Kidney (tissue), 22 donors: ENCODE measurements at places on chromosomes 12 and 14. TPM values are rescaled to one million over a fixed set of nuclear protein-coding genes. Genes with fewer than 3 reads are reported as not detected.

The BCAT1 gene
- polyA plus RNA-seq: 1.3 TPM

The CD69 gene
- polyA plus RNA-seq: 2.2 TPM

The DAO gene
- 50.4 TPM for polyA plus RNA-seq

The TMPRSS12 gene
- not detected for polyA plus RNA-seq

The LRFN5 gene
- polyA plus RNA-seq: 2.4 TPM

The NXPH4 gene
- polyA plus RNA-seq: 0.71 TPM

The ZFP36L1 gene
- polyA plus RNA-seq: 73.3 TPM

The CDKN3 gene
- polyA plus RNA-seq: 2.1 TPM

The PRKD1 gene
- polyA plus RNA-seq: 14.0 TPM

The ACSS3 gene
- 18.9 TPM for polyA plus RNA-seq

The CCDC197 gene
- not detected for polyA plus RNA-seq

DNA sequence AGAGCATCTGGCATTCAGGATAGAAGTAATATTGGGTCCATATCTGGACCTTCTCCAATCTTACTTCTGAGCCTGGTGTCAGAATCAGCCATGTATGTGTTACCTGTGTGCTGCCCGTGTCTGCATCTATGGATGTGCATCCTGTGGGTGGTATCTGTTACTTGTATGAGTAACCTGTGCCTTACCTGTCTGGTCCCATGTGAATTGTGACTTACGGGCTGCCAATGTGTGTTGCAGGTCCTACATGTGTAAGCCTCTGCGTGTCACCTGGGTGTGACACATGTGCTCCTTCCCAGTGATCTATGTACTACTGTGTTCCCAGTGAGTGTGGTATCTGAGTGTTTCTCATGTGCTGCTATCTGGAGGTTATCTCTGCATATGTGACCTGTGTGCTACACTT is 208.4 kb downstream of the ADGRD1 start:
- no peak overlapping the region for H3K4me3 ChIP-seq
- H3K36me3 ChIP-seq: no peaks in the 10 kb centered on the region
- DNase-seq: no peak
- no peaks in the 10 kb centered on the region for H3K4me1 ChIP-seq

GRCh38 chr14:104157016-104157928 is 18.9 kb downstream of the KIF26A start:
- H3K27me3 ChIP-seq: no peaks in the 10 kb centered on the region
- no peak for DNase-seq
- no peaks in the 10 kb centered on the region for H3K36me3 ChIP-seq
- no peaks in the 10 kb centered on the region for H3K4me1 ChIP-seq
- H3K4me3 ChIP-seq: no peak overlapping the region

DNA sequence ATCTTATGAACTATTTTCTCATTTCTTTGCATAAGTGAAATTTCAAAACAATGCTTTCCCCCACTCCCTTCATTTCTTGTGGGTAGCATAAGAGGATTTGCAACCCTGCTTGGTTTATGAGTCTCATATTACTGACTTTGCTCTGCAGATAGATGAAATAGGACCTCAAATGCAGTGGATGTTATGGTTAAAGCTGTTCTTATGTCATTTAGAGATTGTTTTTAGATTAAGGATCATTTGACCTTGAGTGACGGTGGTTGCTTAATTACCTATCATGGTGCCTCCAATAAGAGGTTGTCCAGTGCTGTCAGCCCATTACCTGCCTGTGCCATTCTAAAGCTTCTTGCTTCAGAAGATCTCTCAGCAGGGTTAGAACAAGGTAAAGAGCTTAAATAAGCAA is 351.4 kb upstream of the ATP2B1 start:
- H3K27ac ChIP-seq: no peak overlapping the region
- DNase-seq: no peak
- H3K27me3 ChIP-seq: no peaks in the 10 kb centered on the region
- H3K36me3 ChIP-seq: no peaks in the 10 kb centered on the region

DNA sequence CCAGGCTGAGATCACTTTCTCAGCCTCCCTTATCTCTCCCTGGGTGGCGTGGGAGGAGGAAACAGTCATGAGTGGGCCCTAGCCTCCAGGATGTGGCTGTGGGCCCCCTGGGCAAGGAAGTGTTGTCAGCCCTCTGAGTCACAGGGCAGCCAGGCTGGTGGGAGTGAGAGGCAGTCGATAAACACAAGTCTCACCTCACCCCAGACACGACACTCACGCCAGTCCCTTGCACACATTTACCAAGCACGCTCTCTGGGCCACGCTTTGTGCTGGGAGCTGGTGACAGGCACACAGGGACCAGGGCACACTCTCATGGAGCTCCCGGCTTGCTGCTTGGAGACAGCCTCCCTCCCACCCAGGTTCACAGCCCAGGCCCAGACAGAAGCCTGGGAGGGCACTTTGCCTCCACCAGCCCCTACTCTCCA is 1.9 kb upstream of the KRT79 start:
- no peak overlapping the region for H3K4me3 ChIP-seq
- H3K4me1 ChIP-seq: no peaks in the 10 kb centered on the region
- DNase-seq: no peak
- H3K27me3 ChIP-seq: no peaks in the 10 kb centered on the region
- no peaks in the 10 kb centered on the region for H3K36me3 ChIP-seq
- no peak overlapping the region for H3K27ac ChIP-seq

- no peaks in the 10 kb centered on the region for H3K27me3 ChIP-seq
- H3K4me3 ChIP-seq: no peak overlapping the region
- no peak for DNase-seq
- H3K27ac ChIP-seq: no peak overlapping the region
Measured at GRCh38 chr12:113949321-113950305, 16.5 kb downstream of the RBM19 start.

GRCh38 chr12:108299516-108299915 is 39.6 kb downstream of the CMKLR1 start:
- no peak overlapping the region for H3K27ac ChIP-seq
- no peak overlapping the region for H3K4me3 ChIP-seq
- H3K4me1 ChIP-seq: peaks cover 27% of the 10 kb centered on the region
- no peaks in the 10 kb centered on the region for H3K36me3 ChIP-seq

GRCh38 chr12:91811481-91812287 is 334.0 kb downstream of the BTG1 start:
- no peak overlapping the region for H3K27ac ChIP-seq
- H3K27me3 ChIP-seq: no peaks in the 10 kb centered on the region
- peak; percentile 65 for DNase-seq

- no peak overlapping the region for H3K27ac ChIP-seq
- H3K36me3 ChIP-seq: no peaks in the 10 kb centered on the region
- DNase-seq: no peak
Measured at GRCh38 chr14:92407410-92407809, 84.4 kb downstream of the SLC24A4 start.

GRCh38 chr12:70449074-70449752 is 83.1 kb downstream of the KCNMB4 start:
- H3K4me1 ChIP-seq: no peaks in the 10 kb centered on the region
- H3K27me3 ChIP-seq: no peaks in the 10 kb centered on the region
- H3K4me3 ChIP-seq: no peak overlapping the region
- no peak for DNase-seq

DNA sequence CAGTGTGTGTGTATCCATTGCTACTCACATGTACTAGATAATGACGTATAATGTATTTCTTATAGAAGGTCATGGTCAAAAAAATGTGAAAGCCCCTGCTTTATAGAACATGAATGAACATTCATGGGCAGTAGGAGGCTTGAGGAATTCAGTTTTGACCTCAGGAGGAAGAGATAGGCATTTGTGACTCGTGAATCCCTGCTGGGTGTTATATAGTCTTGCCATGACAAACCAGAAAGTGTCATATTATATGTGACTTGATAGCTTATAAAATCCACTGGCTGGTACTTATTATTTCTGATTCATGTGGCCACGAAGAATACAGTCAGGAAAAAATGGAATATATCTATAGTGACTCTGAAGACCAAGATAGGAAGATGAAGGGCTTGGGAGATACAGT is 287.6 kb downstream of the CEP128 start:
- no peak overlapping the region for H3K27ac ChIP-seq
- no peaks in the 10 kb centered on the region for H3K27me3 ChIP-seq
- no peak overlapping the region for H3K4me3 ChIP-seq
- H3K4me1 ChIP-seq: no peaks in the 10 kb centered on the region
- no peak for DNase-seq
- H3K36me3 ChIP-seq: no peaks in the 10 kb centered on the region

- no peak overlapping the region for H3K4me3 ChIP-seq
- no peak overlapping the region for H3K27ac ChIP-seq
- no peaks in the 10 kb centered on the region for H3K36me3 ChIP-seq
- no peaks in the 10 kb centered on the region for H3K27me3 ChIP-seq
- DNase-seq: no peak
Measured at GRCh38 chr12:56838621-56839488, 75.7 kb downstream of the HSD17B6 start.

GRCh38 chr12:56385873-56386272 is 23.2 kb upstream of the APOF start:
- H3K27me3 ChIP-seq: no peaks in the 10 kb centered on the region
- no peak for DNase-seq
- H3K36me3 ChIP-seq: no peaks in the 10 kb centered on the region

GRCh38 chr14:64060648-64061096 is 207.9 kb downstream of the SYNE2 start:
- no peak overlapping the region for H3K27ac ChIP-seq
- DNase-seq: peak; percentile 46
- H3K36me3 ChIP-seq: peaks cover 25% of the 10 kb centered on the region
- no peaks in the 10 kb centered on the region for H3K27me3 ChIP-seq

- H3K4me3 ChIP-seq: no peak overlapping the region
- no peaks in the 10 kb centered on the region for H3K27me3 ChIP-seq
- no peaks in the 10 kb centered on the region for H3K4me1 ChIP-seq
- no peaks in the 10 kb centered on the region for H3K36me3 ChIP-seq
- no peak overlapping the region for H3K27ac ChIP-seq
- no peak for DNase-seq
Measured at GRCh38 chr14:62957562-62957961, 87.7 kb downstream of the KCNH5 start.

- peaks cover 5% of the 10 kb centered on the region for H3K36me3 ChIP-seq
- peak overlapping the region; percentile 94 for H3K4me3 ChIP-seq
- no peaks in the 10 kb centered on the region for H3K27me3 ChIP-seq
- H3K27ac ChIP-seq: peak overlapping the region; percentile 63
- DNase-seq: no peak
- no peaks in the 10 kb centered on the region for H3K4me1 ChIP-seq
Measured at GRCh38 chr14:21475767-21476522, 814 bp downstream of the RAB2B start.

DNA sequence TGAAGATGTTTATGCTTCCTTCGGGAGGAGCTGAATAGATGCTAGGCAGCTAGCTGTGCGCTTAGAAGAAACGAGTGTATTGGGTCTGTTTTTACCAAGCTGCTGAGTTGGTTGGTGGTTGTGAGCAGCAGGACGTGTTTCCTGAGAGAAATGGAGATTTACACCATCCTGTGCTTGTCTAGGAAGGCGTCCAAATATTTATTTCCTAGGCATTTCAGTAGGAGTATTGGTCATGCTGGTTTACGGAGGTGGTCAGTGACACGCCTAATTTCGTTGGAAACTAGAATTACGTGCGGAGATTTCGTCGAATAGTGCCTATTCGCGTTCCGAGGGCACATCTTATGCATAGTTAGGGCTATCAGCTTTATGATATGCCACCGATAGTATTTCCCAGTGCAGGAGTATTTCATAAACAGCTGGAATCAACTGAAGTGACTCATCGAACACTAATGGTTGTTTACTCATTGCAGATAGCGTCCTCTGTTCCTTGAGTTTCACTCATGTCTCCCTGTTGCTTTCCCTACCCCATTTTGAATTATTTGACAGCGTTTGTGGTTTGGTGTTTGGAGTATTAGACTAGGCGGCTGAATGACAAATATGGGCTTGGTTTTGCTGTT is 780 bp downstream of the TBC1D15 start:
- H3K36me3 ChIP-seq: peaks cover 2% of the 10 kb centered on the region
- no peaks in the 10 kb centered on the region for H3K27me3 ChIP-seq
- peaks cover 10% of the 10 kb centered on the region for H3K4me1 ChIP-seq
- DNase-seq: peak; percentile 21
- H3K4me3 ChIP-seq: peak overlapping the region; percentile 96

- peak overlapping the region; percentile 41 for H3K4me3 ChIP-seq
- no peaks in the 10 kb centered on the region for H3K36me3 ChIP-seq
- DNase-seq: no peak
- no peaks in the 10 kb centered on the region for H3K27me3 ChIP-seq
- peak overlapping the region; percentile 75 for H3K27ac ChIP-seq
- peaks cover 10% of the 10 kb centered on the region for H3K4me1 ChIP-seq
Measured at GRCh38 chr12:9123781-9124382, 8.2 kb upstream of the A2M start.

- H3K4me3 ChIP-seq: no peak overlapping the region
- H3K27me3 ChIP-seq: no peaks in the 10 kb centered on the region
- no peaks in the 10 kb centered on the region for H3K36me3 ChIP-seq
- no peaks in the 10 kb centered on the region for H3K4me1 ChIP-seq
- DNase-seq: no peak
Measured at GRCh38 chr12:86597431-86597830, 341.2 kb upstream of the MGAT4C start.

GRCh38 chr12:131831635-131832041 is 3.4 kb downstream of the MMP17 start:
- H3K4me1 ChIP-seq: no peaks in the 10 kb centered on the region
- peak; percentile 71 for DNase-seq
- H3K4me3 ChIP-seq: no peak overlapping the region
- H3K27me3 ChIP-seq: peaks cover 9% of the 10 kb centered on the region

DNA sequence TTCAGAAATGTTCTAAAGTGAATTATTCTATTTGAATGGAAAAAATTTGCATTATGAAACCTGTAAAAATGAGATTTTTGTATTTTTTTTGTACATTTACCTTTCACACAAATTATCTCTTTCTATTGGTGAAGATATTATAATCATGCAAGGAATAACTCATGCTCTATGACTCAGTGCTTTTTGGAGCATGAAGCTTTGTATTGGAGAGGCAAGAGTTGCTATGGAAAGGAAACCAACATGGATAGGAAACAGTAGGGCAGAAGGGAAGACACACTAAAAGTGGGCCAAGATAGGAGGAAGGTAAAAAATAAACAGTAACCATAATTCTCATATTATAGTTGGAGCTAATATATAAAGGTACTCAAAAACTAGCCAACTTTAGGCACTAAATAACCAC is 79.0 kb downstream of the PLCZ1 start:
- H3K36me3 ChIP-seq: no peaks in the 10 kb centered on the region
- H3K27ac ChIP-seq: no peak overlapping the region
- no peaks in the 10 kb centered on the region for H3K27me3 ChIP-seq
- H3K4me3 ChIP-seq: no peak overlapping the region

DNA sequence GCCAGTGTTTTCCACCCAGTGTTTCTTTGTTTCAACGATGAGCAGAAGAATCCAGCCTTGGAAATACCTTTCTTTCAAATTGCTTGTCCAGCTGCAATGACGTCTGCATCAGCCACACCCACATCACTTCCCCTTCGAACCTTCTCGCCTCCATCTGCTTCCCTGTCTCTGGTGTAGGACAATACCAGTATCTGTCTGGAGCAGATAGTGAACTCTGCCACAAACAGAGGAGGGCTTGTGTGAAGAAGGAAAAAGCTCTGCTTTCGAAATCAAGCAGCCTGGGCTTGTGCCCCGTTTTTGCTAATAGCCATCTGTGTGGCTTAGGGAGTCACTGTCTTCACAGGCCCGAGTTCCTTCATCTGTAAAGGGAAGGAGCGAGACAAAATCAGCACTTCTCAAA is 415.4 kb downstream of the ZFP36L1 start:
- no peak for DNase-seq
- peaks cover 4% of the 10 kb centered on the region for H3K4me1 ChIP-seq
- H3K27me3 ChIP-seq: no peaks in the 10 kb centered on the region
